Large intestine (tissue), 12 donors: ENCODE measurements at places on chromosomes 1 and 21. TPM values are rescaled to one million over a fixed set of nuclear protein-coding genes. Genes with fewer than 3 reads are reported as not detected.

ZNF683 gene
- polyA plus RNA-seq = 0.27 TPM

OR2W3 gene
- polyA plus RNA-seq = 0.51 TPM

MAP3K7CL gene
- 6.5 TPM for polyA plus RNA-seq

HAO2 gene
- 0.91 TPM for polyA plus RNA-seq

DIRAS3 gene
- polyA plus RNA-seq = 6.0 TPM

SHE gene
- 6.1 TPM for polyA plus RNA-seq

ZBTB8B gene
- polyA plus RNA-seq = 0.25 TPM

HSD11B1 gene
- polyA plus RNA-seq = 0.31 TPM

- no peaks in the 10 kb centered on the region for H3K36me3 ChIP-seq
- no peaks in the 10 kb centered on the region for H3K4me1 ChIP-seq
- no peak overlapping the region for H3K27ac ChIP-seq
- no peaks in the 10 kb centered on the region for H3K27me3 ChIP-seq
- DNase-seq = peak; percentile 58
Measured at GRCh38 chr1:230139741-230140140, 72.7 kb downstream of the GALNT2 start.

DNA sequence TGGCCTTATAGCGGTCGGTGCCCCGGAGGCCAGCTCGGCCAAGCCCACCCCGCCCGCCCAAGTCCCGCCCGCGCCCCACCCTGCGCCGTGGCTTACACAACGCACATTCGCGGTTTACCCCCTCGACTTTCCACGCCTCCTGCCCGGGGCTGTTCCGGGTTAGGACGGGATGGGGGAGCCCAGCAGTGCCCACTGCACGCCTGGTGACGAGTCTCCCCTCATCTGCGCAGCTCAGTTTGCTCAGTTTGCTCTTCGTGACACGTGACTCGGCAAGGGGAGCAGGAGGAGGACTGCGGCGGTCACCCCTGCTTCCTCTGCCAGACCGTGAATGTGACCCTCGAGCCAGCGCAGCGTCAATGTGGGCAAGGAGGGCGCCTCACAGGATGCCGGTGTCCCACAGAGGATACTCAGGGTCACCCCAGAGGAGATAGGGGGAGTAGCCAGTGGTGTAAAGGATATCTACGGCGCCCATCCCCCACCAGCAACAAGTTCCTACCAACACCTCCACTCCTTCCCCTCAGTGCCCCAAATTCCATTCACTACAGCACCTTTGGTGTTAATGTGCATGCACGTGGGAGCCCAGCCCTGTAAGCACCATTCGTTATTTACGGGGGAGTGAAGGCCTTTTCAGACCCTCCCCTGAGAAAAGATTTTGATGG, 350 bp upstream of the S100A6 start:
- H3K4me1 ChIP-seq = peaks cover 52% of the 10 kb centered on the region
- peak; percentile 87 for DNase-seq
- H3K27ac ChIP-seq = peak overlapping the region; percentile 82

- DNase-seq = peak; percentile 33
- no peaks in the 10 kb centered on the region for H3K36me3 ChIP-seq
- no peak overlapping the region for H3K4me3 ChIP-seq
- H3K27ac ChIP-seq = peak overlapping the region; percentile 3
- H3K4me1 ChIP-seq = peaks cover 2% of the 10 kb centered on the region
- no peaks in the 10 kb centered on the region for H3K27me3 ChIP-seq
Measured at GRCh38 chr1:200437556-200438203, 27.8 kb upstream of the ZNF281 start.

DNA sequence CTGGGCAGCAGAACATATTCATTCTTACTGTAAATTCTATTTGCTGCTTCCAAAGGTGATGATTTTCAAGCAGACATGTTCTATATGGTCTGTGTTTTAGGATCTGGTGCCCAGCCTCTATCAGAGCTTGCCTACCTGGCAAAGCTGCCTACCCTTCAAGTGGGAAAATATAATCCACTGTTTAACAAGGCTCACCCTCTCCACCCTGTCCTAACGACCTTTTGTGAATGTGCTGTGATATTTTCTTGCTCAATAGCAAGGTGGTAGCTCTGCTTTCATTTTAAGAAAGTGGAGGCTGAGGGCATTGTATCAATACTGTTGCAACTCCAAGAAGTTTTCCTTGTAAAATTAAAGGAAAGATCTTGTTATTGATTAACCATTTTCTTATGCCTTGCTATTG, 26.0 kb upstream of the AGO1 start:
- no peak overlapping the region for H3K4me3 ChIP-seq
- peaks cover 24% of the 10 kb centered on the region for H3K36me3 ChIP-seq
- DNase-seq = peak; percentile 35
- H3K27ac ChIP-seq = no peak overlapping the region
- H3K27me3 ChIP-seq = no peaks in the 10 kb centered on the region
- peaks cover 2% of the 10 kb centered on the region for H3K4me1 ChIP-seq

- DNase-seq = no peak
- H3K27ac ChIP-seq = no peak overlapping the region
- no peaks in the 10 kb centered on the region for H3K27me3 ChIP-seq
- H3K36me3 ChIP-seq = no peaks in the 10 kb centered on the region
- H3K4me1 ChIP-seq = no peaks in the 10 kb centered on the region
- no peak overlapping the region for H3K4me3 ChIP-seq
Measured at GRCh38 chr1:199937661-199938060, 89.8 kb upstream of the NR5A2 start.

- no peaks in the 10 kb centered on the region for H3K27me3 ChIP-seq
- no peak within 1 kb of the TSS for H3K4me3 ChIP-seq
- H3K36me3 ChIP-seq = no peaks in the 10 kb centered on the region
- H3K27ac ChIP-seq = no peak within 1 kb of the TSS
- DNase-seq = peak; percentile 73
- peaks cover 23% of the 10 kb centered on the region for H3K4me1 ChIP-seq
Measured at GRCh38 chr1:161089251-161089924, at the start of gene NECTIN4. Gene NECTIN4, minus strand, starts transcription at chr1:161089558. Its CDS starts 262 bp downstream, at chr1:161089296.

DNA sequence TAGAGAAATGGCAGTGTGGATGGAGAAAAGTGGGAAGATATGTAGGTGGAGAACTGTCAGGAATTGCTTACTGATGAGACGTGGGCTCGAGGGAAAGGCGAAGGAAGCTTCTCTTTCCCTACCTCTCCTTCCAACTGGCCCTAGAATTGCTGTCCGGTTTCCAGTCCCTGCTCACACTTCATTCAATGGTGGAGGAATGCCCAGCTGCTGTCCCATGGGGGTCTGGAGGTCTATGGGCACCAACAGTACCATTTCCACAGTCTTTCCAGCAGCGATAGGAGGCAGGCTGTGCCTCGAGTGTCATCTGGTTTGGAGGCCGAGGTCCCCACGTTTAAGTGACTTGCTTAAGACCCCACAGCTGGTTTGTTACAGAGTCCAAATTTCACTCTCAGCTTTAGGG, 31.5 kb upstream of the CD1D start:
- peak overlapping the region; percentile 16 for H3K4me3 ChIP-seq
- H3K4me1 ChIP-seq = peaks cover 4% of the 10 kb centered on the region
- H3K36me3 ChIP-seq = no peaks in the 10 kb centered on the region
- no peak for DNase-seq
- H3K27me3 ChIP-seq = peaks cover 4% of the 10 kb centered on the region

DNA sequence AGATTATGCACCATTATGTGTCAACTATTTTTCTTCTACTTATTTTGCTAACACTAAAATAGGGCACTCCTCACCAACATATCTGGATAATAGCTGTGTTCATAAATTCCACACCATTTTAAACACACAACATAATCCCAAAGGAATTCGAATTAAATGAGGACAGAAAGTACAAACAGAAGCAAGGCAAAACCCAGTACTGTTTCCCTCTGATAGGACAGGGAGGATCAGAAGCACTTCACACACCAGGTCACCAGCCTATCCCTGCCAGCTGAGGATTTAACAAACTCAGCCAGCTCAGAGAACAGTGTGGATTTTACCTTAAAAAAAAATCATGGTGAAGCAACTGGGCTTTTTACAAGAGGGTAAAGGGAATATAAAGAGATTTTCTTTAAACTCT, 20.0 kb downstream of the CRYZ start:
- H3K27me3 ChIP-seq = no peaks in the 10 kb centered on the region
- no peak for DNase-seq
- H3K4me1 ChIP-seq = peaks cover 6% of the 10 kb centered on the region
- H3K4me3 ChIP-seq = no peak overlapping the region
- H3K27ac ChIP-seq = no peak overlapping the region
- peaks cover 55% of the 10 kb centered on the region for H3K36me3 ChIP-seq

DNA sequence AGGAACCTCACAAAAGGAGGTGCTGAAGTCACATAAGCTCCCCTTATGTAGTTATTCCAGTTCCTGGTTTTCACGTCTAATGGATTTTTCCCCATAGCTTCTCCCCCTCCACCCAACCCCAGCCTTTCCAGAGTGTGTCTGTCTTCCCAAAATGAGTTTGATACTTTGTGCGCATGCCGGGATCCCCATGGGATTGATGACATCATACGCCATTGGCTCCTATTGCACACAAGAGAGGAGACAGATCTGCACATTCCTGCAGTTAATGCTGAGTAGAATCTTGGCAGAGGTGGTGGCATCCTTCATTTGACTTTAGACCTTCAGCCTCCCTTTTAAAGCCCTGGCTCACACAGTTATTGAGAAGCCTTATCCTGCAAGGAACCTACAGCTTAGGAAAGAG, 71.4 kb downstream of the DDR2 start:
- H3K36me3 ChIP-seq = no peaks in the 10 kb centered on the region
- H3K27me3 ChIP-seq = no peaks in the 10 kb centered on the region
- no peaks in the 10 kb centered on the region for H3K4me1 ChIP-seq
- H3K27ac ChIP-seq = no peak overlapping the region
- DNase-seq = no peak

DNA sequence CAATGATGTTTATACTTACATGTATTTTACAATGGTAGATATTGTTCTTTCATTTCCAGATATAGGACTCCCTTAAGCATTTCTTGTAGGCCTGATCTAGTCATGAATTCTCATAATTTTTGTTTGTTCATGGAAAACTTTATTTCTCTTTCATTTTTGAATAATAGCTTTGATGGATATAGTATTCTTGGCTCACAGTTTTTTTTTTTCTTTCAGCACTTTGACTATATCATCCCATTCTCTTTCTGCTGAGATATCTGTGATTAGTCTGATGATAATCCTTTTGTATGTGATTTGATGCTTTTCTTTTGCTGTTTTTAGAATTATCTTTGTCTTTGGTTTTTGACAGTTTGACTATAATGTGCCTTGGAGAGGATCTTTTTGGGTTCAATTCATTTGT, 24.1 kb upstream of the CHODL start:
- no peaks in the 10 kb centered on the region for H3K27me3 ChIP-seq
- H3K36me3 ChIP-seq = no peaks in the 10 kb centered on the region
- no peak for DNase-seq
- H3K27ac ChIP-seq = no peak overlapping the region
- H3K4me1 ChIP-seq = no peaks in the 10 kb centered on the region

GRCh38 chr1:41812051-41812450, 106.7 kb downstream of the HIVEP3 start:
- peak; percentile 31 for DNase-seq
- H3K27ac ChIP-seq = no peak overlapping the region
- H3K27me3 ChIP-seq = no peaks in the 10 kb centered on the region

- no peaks in the 10 kb centered on the region for H3K36me3 ChIP-seq
- no peak overlapping the region for H3K4me3 ChIP-seq
- H3K27me3 ChIP-seq = no peaks in the 10 kb centered on the region
- H3K4me1 ChIP-seq = no peaks in the 10 kb centered on the region
- no peak for DNase-seq
Measured at GRCh38 chr21:40021558-40022351, 154.5 kb downstream of the PCP4 start.

GRCh38 chr1:231810415-231810814, 183.8 kb downstream of the DISC1 start:
- no peak overlapping the region for H3K4me3 ChIP-seq
- no peaks in the 10 kb centered on the region for H3K4me1 ChIP-seq
- H3K36me3 ChIP-seq = no peaks in the 10 kb centered on the region
- no peak overlapping the region for H3K27ac ChIP-seq
- no peaks in the 10 kb centered on the region for H3K27me3 ChIP-seq

- no peak overlapping the region for H3K4me3 ChIP-seq
- no peaks in the 10 kb centered on the region for H3K36me3 ChIP-seq
- no peak for DNase-seq
- H3K27ac ChIP-seq = no peak overlapping the region
- H3K27me3 ChIP-seq = no peaks in the 10 kb centered on the region
Measured at GRCh38 chr21:31185663-31186062, 147.4 kb upstream of the KRTAP19-8 start.

GRCh38 chr1:19980314-19980713, 896 bp upstream of the PLA2G2A start:
- H3K27ac ChIP-seq = peak overlapping the region; percentile 82
- peak; percentile 35 for DNase-seq

DNA sequence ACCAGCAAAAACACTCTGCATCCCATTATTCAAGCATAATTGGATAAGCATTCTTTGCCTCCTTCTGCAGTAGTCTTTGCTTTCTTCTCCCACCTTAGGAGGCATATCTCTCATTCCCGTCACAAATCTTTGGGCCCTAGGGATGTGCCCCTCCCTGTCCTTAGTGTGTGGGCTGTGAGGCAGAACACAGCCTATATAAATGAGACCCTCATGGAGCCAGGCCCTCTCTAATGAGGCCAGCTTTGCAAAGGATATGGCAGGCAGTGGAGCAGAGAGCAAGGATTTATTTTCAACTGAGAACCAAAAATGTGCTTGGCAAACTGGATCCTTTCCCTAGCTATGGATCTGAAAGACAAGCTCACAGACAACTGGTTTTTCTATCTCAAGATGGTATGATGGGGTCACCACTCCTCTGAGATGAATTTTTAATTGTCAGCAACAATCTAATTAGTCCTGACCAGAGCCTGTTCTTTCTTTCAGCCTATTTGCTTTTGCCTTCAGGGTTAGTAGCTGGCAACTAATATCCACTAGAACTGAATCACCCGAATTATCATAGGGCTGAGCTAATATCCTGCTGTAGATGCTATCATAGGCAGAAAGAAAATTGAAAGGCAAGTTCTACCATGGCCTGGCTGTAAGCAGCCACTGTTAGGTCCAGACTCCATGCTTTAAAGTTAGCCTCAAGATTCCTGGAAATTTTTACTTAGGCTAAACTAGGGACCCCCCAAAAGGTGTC, 134.2 kb downstream of the SYT2 start:
- peak overlapping the region; percentile 28 for H3K27ac ChIP-seq
- no peak overlapping the region for H3K4me3 ChIP-seq
- peaks cover 8% of the 10 kb centered on the region for H3K4me1 ChIP-seq

GRCh38 chr1:84247425-84248220, 53.9 kb upstream of the SAMD13 start:
- no peaks in the 10 kb centered on the region for H3K36me3 ChIP-seq
- no peak for DNase-seq
- no peak overlapping the region for H3K27ac ChIP-seq
- H3K4me3 ChIP-seq = no peak overlapping the region
- H3K4me1 ChIP-seq = no peaks in the 10 kb centered on the region

- H3K27me3 ChIP-seq = no peaks in the 10 kb centered on the region
- H3K4me3 ChIP-seq = no peak overlapping the region
- no peaks in the 10 kb centered on the region for H3K36me3 ChIP-seq
- DNase-seq = no peak
- H3K27ac ChIP-seq = no peak overlapping the region
Measured at GRCh38 chr1:48127735-48128685, 94.5 kb upstream of the SLC5A9 start.
